ENCODE measurements at places on chromosomes 13 and 19.
A peak's percentile ranks its signal among the peaks of the same experiment; 100 is the strongest.

DNA sequence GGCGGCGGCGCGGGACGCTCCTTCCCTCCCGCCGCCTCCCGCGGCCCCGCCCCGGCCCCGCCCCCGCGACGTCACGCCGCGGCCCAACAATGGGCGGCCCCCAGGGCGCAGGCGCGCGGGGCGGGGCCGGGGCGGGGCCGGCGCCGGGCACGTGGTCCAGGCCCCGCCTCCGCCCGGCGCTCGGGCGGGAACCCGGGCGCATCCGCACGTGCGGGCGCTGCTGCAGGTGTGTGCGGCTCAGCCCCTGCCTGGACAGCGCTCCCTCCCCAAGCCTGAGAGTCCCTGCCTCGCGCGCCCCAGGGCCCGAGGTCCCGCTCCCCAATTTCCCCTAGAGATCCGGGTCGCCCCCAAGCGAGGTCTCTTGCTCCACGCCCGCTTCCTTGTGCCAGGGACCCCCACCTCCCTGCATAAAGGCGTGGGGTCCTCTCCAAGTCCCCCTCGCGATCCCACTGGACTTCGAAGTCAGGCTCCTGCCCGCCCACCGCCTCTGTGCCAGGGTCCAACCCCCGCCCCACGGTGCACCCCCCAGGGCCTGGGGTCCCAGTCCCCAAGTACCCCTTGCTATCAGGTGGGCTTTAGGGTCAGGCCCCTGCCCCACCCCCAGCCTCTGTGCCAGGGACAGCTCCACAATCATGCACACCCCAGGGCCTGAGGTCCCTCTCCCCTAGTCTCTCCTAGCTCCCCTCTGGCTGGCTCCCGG is at the start of gene MEX3D:
TSS of gene MEX3D (minus strand) at position 6 of the 700 bp plus-strand sequence. CDS start 267 bp downstream, outside the sequence.
- DNase-seq, result peak; percentile 88

DNA sequence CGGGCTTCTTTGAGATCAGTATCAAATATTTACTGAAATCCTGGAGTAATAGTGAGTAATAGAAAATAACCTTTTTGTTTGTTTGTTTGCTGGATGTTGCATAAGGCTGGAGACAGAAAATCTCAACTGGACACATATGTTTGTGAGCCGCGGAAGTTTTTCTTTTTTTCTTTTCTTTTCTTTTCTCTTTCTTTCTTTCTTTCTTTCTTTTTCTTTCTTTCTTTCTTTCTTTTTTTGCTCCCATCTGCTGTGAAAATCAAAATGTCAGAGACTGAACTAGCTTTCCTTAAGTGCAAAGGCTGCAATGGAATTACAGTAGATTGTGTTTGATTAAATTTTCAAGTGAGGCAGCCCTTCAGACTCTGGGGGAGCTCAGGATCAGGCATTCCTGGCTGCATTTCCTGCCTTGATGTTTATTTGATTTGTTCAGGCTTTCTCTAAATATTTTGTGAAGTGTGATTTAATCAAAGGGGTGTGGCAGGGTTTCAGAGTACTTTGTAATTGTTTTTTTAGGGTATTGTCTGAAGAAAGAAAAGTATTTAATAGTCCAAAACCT is 319 bp downstream of the FRY start:
- DNase-seq, result no peak

GRCh38 chr19:384799-385169 is 24.2 kb downstream of the C2CD4C start:
- no peak for DNase-seq

DNA sequence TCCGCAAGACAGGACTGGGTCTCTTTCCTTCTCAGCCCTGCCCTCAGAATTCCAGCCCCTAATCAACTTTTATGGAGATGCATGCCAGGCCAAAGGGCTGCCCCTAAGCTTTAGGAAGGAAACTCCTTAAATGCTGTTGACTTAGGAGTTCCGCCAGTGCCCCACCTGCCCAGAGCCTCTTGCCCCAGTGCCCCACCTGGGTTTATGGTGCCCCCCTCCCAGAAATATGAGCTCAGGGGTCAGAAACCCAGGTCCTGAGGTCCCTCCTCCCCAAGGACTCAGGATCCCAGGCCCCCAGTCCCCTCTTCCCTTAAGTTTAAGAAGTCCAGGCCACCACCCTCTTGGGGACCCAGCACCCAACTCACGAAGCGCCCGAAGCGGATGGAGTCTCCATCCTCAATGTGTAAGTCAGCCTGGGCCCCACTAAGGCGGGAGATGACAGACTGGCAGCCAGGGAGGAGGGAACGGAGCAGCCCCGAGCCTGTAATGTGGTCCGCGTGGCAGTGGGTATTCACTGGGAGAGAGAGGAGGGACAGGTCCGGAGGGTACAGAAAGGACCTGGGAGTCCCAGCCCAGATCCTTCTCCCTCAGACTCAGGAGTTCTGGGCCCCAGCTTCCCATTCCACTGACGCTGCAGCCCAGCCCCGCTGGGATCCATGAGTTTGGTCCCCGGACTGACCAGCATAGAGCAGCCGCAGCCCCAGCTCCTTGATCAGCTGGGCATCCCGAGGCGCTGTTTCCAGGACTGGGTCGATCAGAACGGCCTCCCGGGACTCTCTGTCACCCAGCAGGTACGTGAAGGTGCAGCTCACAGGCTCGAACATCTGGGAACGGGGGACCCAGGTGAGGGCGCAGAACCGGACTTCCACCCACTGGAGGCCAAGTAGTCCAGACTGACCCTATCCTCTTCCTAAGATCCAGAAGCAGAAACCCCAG is 897 bp downstream of the ETHE1 start:
- DNase-seq, result peak; percentile 48

DNA sequence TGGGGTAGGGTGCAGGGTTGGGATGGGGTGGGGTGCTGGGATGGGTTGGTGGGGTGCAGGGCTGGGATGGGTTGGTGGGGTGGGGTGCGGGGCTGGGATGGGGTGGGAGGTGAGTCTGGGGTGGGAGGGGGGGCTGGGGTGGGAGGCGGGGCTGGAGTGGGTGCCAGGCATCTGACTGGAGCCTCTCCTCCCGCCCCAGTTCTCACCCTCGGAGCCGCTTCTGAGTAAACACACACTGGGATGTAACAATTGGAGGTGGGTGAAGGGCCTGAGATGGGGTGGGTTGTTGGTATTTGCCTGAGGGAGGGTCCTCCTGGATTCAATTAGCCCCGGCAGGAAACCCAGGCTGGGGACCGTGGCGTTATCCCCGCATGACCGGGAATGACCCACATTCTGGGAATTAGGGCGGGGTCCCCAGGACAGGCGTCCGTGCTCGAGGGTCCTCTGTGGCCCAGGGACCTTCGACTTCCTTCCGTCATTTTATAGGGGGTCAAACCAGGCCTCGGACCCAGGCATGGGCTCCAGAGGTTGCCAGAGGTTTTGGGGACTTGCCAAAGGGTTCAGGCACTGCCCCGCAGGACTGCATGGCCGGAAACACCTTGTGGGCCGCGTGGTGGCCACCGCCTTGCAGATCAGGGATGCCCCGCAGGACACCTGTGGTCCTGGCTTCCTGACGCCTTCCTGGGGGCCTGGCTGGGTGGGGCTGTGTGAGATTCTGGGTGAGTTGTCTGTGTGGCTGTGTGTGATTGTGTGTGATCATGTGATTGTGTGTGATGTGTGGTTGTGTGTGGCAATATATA is 1.4 kb downstream of the TMPRSS9 start:
- DNase-seq, result no peak

- no peak for DNase-seq
These were observed 169.9 kb downstream of the USP12 start for GRCh38 chr13:27001705-27002104.

DNA sequence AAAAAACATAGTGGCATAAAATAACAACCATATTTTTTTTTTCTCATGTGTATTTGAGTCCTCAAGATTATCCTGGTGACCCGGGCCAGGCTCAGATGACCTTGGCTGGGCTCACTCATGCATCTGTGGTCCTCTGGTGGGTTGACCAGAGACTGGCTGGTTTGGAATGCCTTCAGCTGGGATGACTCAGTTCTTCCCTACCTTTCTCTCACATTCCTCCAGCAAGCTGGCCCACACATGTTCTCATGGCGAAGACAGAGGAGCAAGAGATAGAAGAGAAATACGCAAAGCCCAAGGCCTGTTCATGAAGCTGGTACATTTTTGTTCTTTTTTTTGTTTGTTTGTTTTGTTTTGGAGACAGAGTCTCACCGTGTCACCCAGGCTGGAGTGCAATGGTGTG is 14.3 kb upstream of the ZNF541 start:
- DNase-seq, result no peak

DNA sequence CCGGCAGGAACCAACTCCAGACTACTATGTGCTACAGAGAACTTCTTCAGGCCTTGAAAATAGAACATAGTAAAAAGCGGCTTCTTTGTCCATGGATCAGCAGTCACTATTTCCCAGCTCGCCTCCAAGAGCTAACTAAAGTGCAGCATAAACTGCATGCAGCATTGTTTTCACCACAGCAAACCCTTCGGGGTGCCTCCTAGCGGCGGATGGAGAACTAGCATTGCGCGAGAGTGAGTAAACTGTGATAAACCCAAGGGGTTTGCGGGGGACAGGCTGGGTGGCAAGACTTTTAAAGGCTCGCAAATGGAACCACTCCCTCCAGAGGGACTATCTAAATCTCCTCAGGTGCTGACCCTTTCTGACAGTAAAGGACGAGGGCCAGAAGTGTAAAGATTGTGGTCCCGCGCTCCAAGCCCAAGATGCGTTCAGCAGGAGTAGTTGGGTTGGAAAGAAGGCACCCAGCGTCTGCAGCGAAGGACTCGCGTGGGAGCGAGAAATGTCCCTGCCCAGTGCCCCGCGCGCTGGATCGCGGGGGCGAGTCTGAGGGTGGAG is 21.5 kb upstream of the SGCG start:
- peak; percentile 25 for DNase-seq

GRCh38 chr13:36536546-36536945 is 104.3 kb downstream of the CCNA1 start:
- no peak for DNase-seq

- DNase-seq, result no peak
These were observed 8.3 kb upstream of the NBEA start for GRCh38 chr13:34933786-34934185.

DNA sequence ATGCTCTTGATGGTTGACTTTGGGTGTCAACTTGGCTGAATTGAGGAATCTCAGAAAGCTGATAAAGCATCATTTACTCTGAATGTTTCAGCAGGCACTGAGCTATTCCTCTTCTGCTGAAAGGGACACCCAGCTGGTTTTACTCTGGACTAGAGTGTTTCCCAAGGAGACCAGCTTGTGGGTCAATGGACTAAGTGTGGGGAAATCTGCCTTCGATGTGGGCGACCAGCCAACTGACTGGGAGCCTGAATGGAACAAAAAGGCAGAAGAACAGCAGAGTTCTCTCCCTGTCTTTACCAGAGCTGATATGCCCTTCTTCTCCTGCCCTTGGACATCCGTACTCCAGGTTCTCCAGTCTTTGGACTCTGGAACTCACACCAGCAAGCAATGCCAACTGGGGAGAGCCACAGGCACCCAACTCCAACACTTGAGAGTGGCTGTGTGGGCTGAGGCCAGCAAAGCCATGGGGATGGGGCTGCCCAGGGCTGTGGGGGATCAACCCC is 32.2 kb downstream of the MRPL57 start:
- no peak for DNase-seq

GRCh38 chr19:7199613-7200533 is 94.3 kb downstream of the INSR start:
- DNase-seq, result no peak

- DNase-seq, result no peak
These were observed 34.6 kb downstream of the COL4A2 start for GRCh38 chr13:110341445-110342244.

- DNase-seq, result no peak
These were observed 962 bp upstream of the TPRX1 start for GRCh38 chr19:47805313-47805712.

DNA sequence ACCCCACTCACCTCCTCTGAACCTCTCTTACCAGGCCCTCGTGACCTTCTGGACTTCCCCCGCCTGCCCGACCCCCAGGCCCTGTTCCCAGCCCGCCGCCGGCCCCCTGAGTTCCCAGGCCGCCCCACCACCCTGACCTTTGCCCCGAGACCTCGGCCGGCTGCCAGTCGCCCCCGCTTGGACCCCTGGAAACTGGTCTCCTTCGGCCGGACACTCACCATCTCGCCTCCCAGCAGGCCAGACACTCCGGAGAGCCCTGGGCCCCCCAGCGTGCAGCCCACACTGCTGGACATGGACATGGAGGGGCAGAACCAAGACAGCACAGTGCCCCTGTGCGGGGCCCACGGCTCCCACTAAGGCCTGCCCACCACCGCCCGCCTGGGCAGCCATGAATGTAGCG is 3.2 kb downstream of the TTC9B start:
- no peak for DNase-seq

DNA sequence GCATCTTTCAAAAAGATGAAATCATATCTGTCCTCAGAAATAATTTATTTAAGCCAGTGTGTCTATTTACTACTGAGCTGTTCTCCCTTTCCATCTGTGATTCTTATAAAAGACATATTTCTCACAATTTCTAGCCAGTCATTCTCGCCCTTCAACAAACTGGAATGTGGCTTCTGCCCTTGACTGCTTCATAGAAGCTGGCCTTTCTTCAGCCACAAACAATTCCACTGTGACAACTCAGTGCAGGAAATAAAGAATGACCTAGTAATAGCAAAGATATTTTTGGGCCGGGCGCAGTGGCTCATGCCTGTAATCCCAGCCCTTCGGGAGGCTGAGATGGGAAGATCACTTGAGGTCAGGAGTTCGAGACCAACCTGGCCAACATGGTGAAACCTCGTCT is 655.5 kb downstream of the PCDH9 start:
- DNase-seq, result no peak

DNA sequence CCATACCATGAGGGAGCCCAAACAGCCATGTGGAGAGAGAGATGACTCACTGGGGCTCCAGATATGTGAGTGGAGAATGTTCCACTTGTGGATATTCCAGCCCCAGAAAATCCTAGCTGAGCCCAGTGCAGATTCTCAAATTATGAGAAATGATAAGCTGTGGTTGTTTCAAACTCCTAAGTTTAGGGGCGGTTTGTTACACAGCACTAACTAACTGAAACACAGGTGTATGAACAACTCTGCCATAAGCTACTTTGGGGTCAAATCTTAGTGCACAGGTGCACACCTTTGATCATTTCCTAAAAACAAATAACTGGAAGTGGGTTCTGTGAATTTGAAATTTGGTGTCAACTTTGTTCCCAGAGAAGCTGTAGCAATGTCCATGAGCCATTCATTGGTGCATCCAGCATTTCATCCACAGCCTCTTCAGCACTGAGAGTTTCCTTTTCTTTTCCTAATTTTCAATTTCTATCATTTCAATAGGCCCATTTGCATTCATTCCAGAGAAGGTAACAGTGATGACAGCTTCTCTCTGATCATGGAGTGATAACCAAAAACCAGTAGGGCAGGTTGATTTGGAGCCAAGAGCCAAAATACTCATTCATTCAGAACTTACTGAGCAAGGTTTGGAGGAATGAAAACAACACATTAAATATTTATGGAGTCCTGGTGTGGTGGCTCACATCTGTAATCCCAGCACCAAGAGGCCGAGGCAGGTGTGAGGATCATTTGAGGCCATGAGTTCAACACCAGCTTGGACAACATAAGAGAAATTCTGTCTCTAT is 8.8 kb upstream of the CLPP start:
- DNase-seq, result no peak
